ENCODE measurements at places on chromosomes 6 and 20.

GRCh38 chr6:155561257-155561965 lies 105.8 kb upstream of the NOX3 start:
- no peak for DNase-seq

- DNase-seq = no peak
Observed at GRCh38 chr6:24339932-24340331, 17.9 kb downstream of the DCDC2 start.

- DNase-seq = no peak
Observed at GRCh38 chr6:101312652-101313051, 80.9 kb upstream of the GRIK2 start.

- DNase-seq = no peak
Observed at GRCh38 chr6:25862199-25862598, 11.8 kb downstream of the SLC17A3 start.

GRCh38 chr20:33917831-33918525 lies 75.7 kb upstream of the RALY start:
- DNase-seq = no peak

DNA sequence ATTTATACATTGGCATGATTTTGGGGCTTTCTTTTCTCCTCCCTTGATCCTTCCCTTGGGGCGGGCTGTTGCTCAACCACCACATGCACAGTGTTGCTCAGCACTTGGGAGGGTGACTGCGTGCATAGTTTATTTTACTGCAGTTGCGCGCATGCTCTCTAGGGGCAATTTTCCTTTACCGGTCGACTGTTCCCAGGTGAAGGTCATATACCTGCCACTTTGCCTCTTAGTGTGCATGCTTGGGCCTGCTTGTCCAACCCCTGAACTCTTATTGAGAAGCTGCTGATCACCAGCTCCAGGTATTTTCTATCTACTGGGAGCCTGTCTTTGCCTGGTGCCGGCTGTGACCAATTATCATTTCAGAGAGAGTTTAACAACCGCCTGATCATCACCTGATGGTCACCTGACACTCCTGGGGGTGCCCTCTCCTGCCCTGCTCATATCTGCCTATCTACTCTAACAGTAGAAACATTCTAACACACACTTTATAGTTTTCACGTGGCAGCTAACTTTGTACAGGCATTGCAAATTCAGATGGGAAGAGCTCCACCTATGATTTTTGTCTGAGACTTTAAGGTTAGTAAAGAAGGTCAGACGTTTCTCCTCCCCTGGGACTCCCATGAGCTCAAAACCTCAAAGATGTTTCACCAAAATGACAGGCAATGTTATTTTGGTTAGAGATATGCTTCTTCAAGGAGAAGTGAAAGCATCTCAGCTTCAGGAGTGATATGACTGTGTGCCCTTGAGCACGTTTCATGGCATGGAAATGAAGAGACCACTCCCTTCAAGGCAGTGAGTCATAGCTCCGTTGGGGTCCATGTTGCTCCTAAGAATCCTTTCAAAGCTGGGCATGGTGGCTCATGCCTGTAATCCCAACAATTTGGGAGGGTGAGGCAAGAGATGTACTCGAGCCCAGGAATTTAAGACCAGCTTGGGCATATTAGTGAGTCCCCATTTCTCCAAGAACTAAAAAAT lies 227.5 kb upstream of the MYLIP start:
- DNase-seq = peak; percentile 79

DNA sequence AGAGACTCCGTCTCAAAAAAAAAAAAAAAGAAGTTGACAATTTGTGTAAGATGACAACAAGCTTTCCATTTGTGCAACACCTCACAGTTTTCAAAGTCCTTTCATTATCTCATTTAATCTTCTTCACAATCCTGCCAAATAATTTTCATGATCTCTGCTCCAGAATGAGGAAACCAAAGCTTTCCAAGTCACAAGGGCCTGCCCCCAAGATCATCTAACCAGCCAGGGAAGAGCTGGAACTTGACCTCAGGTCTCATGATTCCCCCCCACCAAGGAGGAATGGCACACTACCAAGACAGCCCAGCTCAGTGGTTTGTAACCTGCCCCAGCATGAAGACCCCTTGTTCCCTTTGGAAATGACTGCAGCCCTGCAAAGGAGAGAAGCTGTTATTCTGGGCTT lies 74.0 kb upstream of the PIM1 start:
- DNase-seq = no peak

DNA sequence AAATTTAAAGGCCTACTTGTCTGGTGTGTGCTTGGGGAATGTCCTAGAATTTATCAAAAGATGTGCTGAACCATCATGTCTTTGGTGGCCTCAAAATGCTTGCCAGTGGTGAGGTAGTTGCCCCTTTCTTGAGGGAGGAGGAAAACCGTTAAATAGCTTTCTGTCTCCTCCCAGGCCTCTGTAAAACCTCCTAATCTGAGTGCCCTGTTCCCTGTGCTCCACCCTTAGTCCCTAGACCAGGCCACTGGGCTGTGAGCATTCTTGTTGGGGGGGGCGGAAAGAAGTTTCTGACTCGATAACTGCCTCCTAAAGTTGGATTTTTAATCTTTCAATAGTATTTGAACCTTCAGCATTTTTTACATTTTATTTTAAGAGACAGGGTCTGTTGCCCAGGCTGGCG lies 23.1 kb downstream of the JARID2 start:
- DNase-seq = no peak

GRCh38 chr6:129429956-129430355 lies 280.0 kb downstream of the ARHGAP18 start:
- no peak for DNase-seq

- no peak for DNase-seq
Observed at GRCh38 chr20:10080574-10080973, 45.8 kb downstream of the ANKEF1 start.

GRCh38 chr20:32336918-32337347 lies 21.2 kb upstream of the ASXL1 start:
- no peak for DNase-seq

GRCh38 chr6:90218959-90219208 lies 77.8 kb downstream of the BACH2 start:
- DNase-seq = no peak

DNA sequence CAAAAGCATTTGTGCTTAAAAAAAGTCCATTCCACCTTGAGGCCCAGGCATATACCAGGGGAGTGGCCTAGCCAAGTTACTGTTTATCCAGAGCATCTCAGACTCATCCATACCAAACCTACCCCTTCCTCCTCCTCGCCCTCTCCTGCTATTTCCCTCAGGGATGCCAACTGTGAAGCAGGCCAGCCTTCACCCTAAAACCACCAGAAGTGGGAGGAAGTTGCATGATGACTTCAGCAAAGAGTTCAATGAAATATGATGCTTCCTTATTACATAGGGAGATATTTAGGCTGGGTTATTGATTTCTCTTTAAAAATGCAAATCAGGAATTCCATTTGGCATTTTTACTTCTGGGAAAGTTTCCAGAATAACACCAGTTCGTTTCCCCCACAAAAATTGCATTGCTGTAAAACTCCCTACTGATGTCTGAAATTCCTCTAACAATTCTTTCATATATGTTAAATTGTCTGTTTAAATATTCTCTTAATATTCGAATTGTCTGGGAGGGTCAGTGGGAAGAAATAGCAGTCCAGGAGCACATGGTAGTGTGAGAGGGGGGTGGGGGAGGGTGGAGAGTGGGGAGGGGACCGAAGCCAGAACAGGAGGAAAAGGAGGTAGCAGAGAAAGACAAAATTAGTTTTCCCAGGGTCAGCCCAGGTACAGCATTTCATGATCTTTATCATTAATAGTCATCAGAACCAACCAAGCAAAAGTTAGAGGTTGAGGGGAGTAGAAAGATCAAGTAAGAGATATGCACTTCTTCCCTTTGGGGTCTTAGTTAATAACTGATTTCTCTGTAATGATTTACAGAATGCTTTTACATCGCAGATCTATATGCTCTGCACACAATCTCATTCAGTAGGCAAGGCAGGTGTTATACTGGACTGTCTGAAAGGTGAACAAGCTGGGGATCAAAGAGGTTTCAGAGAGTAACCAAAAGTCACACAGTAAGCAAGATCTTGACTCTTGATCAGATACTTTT lies 1.7 kb upstream of the TCP11 start:
- DNase-seq = no peak

GRCh38 chr6:17490724-17491123 lies 97.3 kb downstream of the CAP2 start:
- DNase-seq = peak; percentile 51

- no peak for DNase-seq
Observed at GRCh38 chr6:53984163-53984562, 127.1 kb upstream of the MLIP start.

GRCh38 chr20:56552911-56553629 lies 20.0 kb downstream of the FAM209B start:
- DNase-seq = no peak

GRCh38 chr6:149061930-149062329 lies 255.6 kb upstream of the TAB2 start:
- no peak for DNase-seq

DNA sequence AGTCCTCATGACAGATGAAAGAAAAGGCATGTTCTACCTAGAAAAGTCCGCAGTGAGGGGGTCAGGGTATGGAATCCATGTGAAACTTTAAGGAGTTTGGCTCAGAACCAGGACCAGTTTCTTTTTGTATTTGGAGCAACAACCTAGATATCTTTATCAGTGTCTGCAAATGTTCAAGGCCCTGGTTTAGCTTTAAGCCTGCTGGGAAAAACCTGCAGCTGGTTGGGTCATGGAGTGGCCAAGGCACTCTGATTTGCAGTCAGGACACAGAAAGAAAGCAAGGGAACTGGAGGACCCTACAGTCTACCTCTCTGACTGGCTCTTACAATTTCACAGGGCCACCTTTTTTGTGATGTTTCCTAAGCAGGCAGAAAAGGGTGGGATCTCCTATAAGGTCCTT lies 33.7 kb downstream of the GSTA2 start:
- no peak for DNase-seq

GRCh38 chr20:49706630-49707091 lies 7.0 kb downstream of the B4GALT5 start:
- DNase-seq = no peak

DNA sequence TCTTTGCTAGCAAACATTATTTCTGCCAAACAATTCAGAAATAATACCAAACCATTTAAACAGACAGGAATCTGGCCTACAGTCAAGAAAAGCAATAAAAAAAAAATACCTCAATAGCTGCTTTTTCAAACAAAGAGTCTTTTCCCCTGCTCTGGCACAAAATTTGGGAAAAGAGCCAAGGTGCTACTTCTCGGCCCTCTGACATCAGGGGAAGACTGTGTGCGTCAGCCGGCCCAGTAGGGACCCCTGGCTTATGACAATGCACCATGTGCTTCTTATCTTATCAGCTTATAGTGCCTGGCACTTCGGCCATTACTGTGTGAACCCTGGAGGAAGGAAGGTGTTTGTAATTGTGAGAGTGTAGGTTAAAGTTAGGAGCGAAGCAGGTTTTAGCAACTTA lies 89.4 kb downstream of the PDE10A start:
- no peak for DNase-seq

DNA sequence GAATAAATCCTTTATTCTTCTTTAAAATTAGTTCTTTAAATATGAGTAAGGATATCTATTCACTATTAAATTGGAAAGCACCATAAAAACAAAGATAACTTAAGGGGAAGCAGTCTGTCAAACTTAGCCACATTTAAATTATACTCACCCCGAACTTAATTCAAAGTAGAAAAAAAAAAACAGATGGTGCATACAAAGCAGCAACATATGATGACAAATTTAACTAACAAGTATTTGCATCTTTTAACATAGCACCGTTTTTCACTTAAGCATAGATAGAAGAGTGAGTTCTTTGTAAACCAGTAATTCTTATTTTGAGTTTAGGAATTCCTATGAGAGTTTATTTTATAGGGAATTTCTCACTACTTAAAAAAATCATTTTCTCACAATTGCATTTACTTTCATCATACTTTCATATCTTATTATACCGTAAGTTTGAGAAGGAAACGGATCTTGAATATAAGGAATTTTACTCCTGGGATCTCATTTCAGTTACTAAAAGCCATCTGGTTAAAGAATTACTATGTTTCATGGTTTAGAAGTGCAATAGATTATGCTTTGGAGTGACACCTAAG lies 828.2 kb upstream of the MAP3K7 start:
- no peak for DNase-seq

GRCh38 chr6:34855463-34855862 lies 32.4 kb downstream of the TAF11 start:
- DNase-seq = no peak

DNA sequence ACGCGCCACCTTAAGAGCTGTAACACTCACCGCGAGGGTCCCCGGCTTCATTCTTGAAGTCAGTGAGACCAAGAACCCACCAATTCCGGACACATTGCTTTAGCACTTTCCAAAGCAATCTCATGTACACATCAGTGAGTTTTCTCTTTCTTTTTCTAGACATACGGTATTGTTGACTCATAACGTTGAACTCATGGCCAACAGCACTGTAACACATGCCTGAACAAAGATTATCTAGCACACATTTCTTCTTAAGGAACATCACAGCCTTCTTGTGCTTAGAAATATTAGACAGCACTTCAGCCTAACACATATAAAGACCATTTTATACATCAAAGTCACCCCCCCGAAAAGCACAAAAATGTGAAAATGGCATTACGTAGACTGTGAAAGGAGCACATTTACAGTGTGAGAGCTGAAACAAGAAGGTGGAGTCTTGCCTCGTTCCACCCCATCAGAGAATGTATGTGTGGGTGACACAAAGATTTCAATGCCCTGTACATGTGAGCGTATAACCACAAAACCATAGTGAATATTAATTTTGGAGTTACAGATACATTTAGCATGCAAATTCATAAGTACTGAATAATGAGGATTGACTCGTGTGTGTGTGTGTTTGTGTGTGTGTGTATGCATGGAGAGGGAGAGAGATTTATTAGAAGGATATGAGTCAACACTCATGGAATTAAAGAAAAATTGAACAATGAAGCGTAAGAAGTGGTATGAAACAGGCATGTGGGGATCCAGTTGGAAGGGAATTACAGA lies 134.1 kb downstream of the FAM83B start:
- no peak for DNase-seq

- DNase-seq = no peak
Observed at GRCh38 chr20:42191140-42191860, 573.1 kb upstream of the CHD6 start.

- no peak for DNase-seq
Observed at GRCh38 chr20:8858181-8858787, 210.6 kb upstream of the PLCB4 start.

DNA sequence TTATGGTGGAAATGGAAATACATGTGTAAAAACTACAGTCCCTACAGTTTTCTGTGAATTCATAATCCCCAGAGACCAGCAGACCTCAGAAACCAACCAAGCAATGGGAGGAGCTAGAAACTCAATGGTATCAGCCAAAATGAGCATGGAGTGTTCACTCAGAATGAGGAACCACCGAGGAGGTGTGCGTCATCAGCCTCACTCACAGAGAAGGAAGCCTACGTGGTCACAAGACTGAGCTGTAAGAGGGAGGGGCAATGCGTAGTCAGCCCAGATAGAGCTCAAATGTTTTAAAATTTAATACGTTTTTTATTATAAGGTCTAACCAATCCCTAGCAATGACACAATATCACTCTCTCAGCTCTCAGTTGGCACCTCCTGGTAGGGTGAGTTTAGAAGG lies 17.4 kb downstream of the MYLK4 start:
- DNase-seq = no peak

GRCh38 chr6:159315562-159315961 lies 146.4 kb downstream of the FNDC1 start:
- DNase-seq = no peak

- DNase-seq = peak; percentile 53
Observed at GRCh38 chr20:17525650-17526049, 5.5 kb downstream of the BFSP1 start.

- DNase-seq = no peak
Observed at GRCh38 chr6:149905911-149906371, 8.0 kb upstream of the RAET1E start.

Data from Peyer's patch (tissue), 4 donors.